Effector CD8-positive, alpha-beta T cell (primary cell): ENCODE measurements at places on chromosomes 3 and 15.

- DNase-seq, result no peak
Observed at GRCh38 chr15:69338535-69339213, 40.0 kb downstream of the PAQR5 start.

GRCh38 chr15:63869371-63870042, 35.8 kb upstream of the HERC1 start:
- no peak for DNase-seq

GRCh38 chr3:134809427-134810051, 14.5 kb downstream of the EPHB1 start:
- DNase-seq, result no peak

- DNase-seq, result no peak
Observed at GRCh38 chr3:188904670-188905069, 267.1 kb upstream of the TPRG1 start.

GRCh38 chr15:33616475-33616874, 305.7 kb downstream of the RYR3 start:
- DNase-seq, result no peak

DNA sequence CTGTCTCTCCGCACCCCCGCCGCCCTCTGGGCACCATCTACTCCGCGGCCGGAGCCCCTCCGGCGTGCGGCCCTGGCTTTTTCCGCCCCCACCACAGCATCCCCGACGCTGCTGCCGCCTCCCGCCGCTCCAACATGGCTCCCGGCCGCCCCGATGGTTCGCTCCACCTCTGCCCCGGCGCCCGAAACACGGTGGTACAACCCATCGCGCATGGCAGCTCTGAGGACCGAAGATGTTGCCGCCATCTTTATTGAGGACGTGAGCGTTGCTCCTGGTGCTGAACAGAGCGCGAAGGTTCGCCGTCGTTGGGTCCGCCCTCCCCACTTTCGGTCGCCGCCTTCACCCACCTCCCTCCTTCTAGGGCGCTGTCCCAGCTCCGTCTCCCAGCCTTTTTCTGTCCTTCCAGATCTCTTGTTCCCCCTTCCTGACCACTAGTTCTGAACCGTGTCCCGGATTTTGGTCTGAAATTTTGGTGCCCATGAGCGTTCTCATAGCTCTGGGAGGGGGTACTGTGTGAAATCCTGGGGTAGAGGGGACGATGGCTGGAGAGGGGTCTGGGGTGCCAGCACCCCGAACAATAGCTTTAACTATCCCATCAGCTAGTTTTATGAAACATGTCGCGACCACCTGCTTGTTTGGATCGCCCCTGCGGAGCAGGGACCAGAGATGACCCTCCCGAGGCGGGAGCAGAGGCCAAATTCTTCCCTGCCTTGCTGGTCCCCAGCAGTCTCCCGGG, at the start of gene CELSR3:
TSS of gene CELSR3 (minus strand) at position 134 of the 736 bp plus-strand sequence. CDS start 252 bp downstream, outside the sequence.
- DNase-seq, result no peak

DNA sequence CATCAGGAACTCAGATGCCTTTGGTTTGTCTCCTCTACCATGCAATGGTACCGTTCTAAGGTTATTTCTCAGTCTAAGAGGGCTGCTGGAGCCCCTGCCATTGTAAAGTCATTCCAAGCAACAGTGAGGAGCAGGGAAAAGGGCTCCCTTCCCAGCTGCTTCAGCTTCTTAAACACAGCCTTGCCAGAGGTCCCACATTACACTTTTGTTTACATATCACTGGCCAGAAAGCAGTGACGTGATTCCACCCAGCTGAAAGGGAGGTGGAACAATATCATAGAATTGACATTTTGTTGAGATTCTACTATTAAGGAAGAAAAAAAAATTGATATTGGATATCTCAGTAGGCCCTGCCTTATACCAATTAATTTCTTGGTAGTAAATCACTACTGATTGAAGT, 194.6 kb downstream of the SUCLG2 start:
- no peak for DNase-seq

- DNase-seq, result no peak
Observed at GRCh38 chr3:85846940-85847339, 888.2 kb downstream of the CADM2 start.

GRCh38 chr15:61987824-61988223, 72.4 kb downstream of the VPS13C start:
- no peak for DNase-seq

DNA sequence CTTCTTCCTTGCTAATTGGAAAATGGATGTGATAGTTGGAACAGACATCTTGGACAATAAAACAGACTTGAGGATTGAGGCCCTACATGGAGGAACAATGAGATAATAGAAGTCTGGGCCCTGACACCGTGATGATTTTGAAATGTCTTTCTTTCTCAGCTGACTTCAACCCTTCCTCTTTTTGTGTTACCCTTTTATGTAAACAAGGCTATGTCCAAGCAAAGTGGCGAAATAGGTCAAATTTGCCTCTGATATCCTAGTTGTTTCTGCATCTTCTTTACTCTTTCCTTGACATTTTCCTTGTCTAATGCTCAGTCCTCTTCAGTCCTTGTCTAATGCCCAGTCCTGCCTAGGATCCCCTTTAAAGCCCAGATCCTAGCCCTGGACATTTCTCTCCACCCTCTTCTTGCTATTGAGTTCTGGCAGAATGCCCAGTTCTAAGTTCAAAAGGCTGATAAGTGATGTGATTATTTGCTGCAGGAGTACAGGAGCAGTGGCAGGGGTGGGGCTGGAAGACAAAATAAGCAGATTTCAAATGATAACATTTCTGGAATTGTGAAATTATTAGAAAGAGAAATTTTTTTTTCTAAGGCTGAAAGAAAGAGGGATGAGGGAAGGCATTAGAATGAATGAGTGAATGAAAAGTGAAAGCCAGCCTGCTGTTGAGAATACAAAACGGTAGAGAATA, 6.5 kb upstream of the VPS8 start:
- no peak for DNase-seq

- DNase-seq, result no peak
Observed at GRCh38 chr3:41898631-41899030, 63.3 kb downstream of the ULK4 start.

DNA sequence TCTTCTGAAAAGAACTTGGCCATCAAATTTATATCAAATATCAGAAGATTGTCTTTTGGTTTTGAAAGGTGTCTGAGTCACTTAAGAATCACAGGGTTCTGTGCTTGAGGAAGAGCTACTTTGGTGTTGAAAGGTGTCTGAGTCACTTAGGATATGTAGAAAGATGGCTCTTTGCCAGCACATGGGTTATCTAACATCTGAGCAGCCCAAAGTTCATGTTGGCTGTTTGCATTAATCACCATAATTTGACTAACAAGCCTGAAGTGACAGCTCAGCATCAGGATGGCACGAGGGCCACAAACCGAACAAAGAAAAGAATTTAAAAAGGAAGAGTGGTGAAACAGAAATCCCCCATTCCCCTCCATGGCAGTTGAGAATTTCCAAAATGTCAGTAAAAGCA, 190.5 kb upstream of the CMC1 start:
- DNase-seq, result no peak

- DNase-seq, result no peak
Observed at GRCh38 chr3:89434621-89435380, 327.4 kb downstream of the EPHA3 start.

GRCh38 chr3:78754066-78754743, 1013.6 kb downstream of the ROBO1 start:
- DNase-seq, result no peak

DNA sequence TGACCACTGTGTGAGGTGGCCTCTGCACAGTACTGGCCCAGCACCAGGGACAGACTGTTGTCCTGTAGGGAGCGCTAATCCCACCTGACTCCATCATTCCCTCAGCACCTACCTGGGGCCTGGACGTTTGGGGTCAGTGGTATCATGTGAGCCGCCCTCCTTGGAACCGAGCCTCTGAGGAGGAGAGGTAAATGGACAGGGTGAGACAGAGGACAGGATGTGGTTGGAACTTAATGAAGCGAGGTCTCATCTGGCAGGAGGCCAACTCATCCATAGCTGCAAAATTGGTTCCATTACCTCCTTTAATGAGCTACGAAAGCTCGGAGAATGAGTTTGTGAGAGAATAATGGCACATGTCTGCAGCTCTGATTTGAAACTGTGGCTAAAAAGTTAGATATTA, 13.9 kb downstream of the MAPKAPK3 start:
- DNase-seq, result no peak

- DNase-seq, result no peak
Observed at GRCh38 chr15:39478996-39479395, 101.9 kb upstream of the THBS1 start.

DNA sequence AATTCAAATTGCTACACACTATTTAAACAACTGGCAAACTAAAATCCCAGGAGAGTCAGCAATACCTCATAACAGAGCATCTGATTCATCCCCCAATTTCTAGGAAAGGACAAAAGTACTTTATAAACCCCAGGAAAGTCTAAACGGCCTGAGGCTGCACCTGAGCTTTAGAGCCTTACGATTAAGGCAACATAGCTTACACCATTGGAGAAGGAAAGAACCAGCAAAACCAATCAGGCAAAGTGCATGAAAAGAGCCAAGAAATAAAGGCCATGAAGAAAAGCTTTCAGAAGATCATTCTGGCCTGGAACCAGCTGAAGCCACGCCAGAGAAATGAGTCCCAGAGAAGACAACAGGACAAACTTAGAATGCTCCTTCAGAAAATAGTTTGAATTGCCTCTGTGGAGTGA, 48.1 kb downstream of the PTPN9 start:
- DNase-seq, result no peak

DNA sequence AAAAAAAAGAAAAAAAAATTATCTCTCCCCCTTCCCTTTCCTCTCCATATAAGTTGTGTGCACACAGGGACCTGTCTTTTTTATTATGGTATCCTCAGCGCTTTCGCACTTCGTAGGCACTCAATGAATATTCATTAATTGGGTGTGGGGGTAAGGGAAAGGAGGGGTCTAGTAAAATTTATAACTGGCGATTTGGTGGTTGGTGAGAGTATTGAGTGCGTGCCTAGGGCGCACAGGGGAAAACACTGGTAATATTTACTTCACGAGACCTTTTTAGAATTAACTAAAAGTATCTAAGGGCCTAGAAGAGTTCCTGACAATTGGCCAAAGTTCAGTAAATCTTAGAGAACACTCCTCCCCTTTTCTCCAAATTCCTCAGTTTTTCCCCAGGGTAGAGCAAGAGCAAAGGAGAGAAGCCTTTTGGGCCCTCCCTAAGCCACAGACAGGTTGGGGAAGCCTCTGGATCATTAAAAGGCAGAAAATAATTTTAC, 25.7 kb downstream of the TYRO3 start:
- no peak for DNase-seq

DNA sequence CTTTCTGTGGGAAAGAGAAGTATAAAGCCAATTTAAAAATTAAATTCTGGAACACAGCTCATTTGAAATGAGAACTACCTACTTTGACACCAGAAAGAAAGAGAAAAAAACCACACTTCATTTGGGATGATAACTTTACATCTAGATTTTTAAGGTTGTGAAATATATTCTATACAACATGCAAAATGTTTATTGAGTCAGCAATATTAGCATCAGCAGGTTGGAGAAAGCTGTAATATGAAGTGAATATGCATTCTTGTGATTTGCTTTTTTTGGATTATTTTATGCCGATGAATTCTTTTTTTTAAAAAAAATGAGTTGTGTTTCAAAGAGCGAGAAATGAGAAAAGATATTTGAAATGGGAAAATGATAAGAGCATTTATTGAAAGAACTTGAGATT, 307.0 kb upstream of the DPPA4 start:
- no peak for DNase-seq

- DNase-seq, result no peak
Observed at GRCh38 chr3:188262913-188263683, 109.1 kb downstream of the LPP start.

DNA sequence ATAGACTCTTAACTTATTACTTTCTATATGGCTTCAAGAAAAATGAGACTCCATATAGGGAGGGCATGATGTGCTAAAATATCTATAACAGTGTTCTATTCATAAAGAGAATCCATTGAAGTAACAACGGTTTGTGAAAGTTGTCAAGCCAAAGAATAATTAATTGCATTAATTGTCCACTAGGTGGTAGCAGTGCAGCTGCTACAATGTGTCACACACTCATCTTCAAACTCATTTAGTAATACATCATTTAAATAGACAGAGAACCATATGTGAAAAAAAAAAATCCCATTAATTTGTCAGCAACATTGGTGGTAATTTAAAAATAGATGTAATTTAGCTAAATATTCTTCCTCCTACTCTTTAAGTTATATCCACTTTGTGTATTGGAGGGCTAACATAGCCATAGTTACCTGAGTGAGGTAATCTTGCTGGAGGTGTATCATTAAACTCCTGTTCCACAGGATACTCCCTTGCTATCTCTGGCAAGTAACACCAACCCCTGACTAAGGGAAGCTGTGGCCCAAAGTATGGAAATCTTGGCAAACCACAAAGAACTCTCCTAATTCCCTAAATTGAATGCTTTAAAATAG, 3.7 kb upstream of the CPA3 start:
- no peak for DNase-seq

GRCh38 chr3:123335007-123335670, 113.8 kb downstream of the ADCY5 start:
- DNase-seq, result no peak

DNA sequence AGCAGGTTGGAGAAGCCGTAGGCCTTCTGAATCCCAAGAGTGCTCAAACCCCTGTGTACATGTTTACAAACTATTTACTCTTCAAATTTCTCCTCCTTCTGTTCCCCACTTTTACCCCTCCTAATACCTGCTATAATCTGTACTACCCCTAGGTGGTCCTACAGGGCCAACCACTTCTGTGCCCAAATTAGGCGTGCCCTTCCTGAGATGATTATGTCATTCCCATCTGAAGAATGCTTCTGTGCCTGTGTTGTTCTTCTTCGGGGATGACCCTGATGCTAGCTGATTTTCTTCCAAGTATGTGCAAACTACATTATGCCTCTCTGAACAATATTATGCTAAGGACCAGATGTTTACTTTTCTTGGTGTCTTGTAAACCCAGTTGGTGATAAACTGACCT, 20.5 kb downstream of the RBP2 start:
- DNase-seq, result no peak

- DNase-seq, result no peak
Observed at GRCh38 chr3:151091685-151092345, 6.4 kb downstream of the MED12L start.

GRCh38 chr3:196268284-196269163, 19.0 kb downstream of the PCYT1A start:
- DNase-seq, result no peak

DNA sequence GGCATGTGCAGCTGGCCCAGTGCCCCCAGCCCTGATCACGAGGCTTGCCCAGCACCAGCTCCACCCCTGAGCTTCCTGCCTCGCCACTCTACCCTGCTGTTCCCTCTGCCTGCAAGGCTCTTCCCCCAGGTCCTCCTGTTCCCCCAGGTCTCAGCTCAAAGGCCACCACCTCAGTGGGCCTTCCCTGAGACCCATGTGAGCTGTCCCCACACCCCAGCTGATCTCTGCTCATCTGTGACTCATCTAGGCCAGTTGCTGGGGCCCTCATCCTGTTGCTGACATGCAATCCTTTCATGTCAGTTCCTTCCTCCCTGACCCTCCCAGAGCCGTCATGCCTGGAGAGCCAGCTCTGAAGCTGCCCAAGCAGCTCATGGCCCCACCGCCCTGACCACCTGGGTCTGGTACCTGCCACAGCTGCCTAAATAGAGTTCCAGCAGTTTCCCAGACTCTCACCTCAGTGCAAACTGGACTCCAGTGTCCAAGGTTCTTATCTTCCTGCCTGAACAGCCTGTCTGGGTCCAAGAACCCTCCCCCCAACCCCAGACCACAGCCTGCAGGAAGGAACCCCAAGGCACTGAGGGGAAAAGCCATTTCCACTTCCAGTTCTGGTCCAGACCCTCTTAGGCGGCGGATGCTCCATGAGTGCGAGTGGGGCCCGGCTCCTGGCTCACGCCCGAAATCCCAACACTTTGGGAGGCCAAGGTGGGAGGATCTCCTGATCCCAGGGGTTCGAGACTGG, 116.6 kb upstream of the IQSEC1 start:
- no peak for DNase-seq
